ENCODE measurements at places on chromosomes 7 and 10.

DNA sequence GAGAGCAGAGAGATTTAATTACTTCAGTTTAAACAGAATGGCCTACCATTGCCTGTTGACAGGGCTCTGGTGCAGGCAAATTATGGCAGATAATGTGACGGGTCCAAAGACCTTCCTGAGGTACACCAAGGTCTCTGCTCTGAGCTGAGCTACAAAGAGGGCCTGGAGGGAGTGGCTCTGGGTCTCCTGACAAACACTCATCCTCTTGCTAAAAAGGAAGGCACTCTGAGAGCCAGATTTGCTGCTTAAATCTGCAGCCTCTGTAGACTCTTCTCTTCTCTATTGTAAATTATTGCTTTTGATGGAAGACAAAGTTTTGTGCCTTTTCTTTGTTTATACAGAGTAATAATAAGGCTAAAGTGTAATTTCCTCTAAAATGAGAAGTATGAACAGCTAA, 529.5 kb upstream of the FZD8 start:
- no peak for DNase-seq

DNA sequence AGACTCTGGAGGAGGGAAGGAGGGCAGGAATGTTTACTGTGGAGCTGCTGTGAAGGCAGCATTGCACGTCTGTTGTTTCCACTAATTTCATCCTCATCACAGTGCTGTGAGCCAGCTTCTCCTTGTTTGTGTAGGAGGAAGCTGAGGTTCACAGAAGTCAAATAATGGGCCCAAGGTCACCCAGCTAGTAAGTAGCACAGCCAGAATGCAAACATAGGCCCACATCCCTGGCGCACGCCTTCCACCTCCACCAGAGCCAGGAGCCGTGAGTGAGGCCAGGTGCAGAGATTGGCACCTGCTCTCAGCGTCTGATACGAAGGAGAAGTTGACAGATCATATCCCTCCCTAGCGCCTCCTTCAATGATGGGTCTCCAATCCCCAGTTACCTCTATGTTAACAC, 93.6 kb downstream of the HTR5A start:
- no peak for DNase-seq

DNA sequence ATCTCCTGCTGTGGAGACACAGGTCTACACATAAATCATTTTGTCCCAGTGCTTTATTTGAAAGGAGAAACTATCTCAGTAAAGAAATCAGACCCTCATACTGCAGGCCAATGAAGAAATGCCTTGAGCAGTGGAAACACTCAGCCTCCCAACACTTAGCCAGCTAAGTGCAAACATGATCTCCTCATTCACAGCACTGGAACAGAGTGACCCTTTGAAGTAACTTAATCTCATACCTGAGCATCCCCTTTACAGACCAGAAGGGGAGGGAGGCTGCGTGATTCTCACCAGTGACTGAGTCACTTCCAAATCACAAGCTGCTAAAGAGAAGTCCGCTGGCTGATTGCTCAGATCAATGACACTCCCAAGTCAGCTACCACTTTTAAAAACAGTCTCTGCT, 4.5 kb downstream of the CHST15 start:
- DNase-seq: no peak

- no peak for DNase-seq
Measured at GRCh38 chr7:143172354-143172753, 10.9 kb upstream of the TAS2R39 start.

GRCh38 chr7:50502001-50502684, 52.0 kb upstream of the FIGNL1 start:
- DNase-seq: no peak

DNA sequence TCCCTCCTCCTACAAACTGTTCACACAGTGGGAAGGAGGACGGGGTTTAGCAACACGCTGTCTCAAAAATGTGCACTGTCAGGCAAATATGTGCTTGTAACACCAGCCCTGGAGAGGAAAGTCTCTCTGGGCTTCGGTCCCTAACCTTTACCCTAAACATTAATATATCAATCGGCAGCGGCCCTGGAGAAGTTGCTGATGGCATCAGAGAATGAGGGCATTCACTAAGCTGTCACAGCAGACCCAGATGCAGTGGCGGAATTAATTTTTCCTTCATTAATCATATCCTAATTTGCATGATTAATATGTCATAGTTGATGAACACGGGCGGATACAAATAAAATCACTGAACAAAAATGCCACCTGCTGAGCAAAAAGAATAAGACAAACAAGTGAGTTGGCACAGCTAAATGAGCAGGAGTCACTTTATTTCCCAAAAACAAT, 45.2 kb upstream of the INSIG1 start:
- DNase-seq: no peak

GRCh38 chr7:37920305-37920848, at the start of gene EPDR1:
Gene EPDR1 (plus strand): TSS chr7:37920640. CDS start chr7:37920940, 300 bp downstream.
- no peak for DNase-seq

Measured in activated CD4-positive, CD25-positive, alpha-beta regulatory T cell (primary cell).